CD8-positive, alpha-beta memory T cell (primary cell): ENCODE measurements at places on chromosomes 7 and 10. TPM values are rescaled to one million over a fixed set of nuclear protein-coding genes. Genes with fewer than 3 reads are reported as not detected.

- DNase-seq = no peak
Observed at GRCh38 chr7:155456738-155457543, 988 bp upstream of the EN2 start.

DNA sequence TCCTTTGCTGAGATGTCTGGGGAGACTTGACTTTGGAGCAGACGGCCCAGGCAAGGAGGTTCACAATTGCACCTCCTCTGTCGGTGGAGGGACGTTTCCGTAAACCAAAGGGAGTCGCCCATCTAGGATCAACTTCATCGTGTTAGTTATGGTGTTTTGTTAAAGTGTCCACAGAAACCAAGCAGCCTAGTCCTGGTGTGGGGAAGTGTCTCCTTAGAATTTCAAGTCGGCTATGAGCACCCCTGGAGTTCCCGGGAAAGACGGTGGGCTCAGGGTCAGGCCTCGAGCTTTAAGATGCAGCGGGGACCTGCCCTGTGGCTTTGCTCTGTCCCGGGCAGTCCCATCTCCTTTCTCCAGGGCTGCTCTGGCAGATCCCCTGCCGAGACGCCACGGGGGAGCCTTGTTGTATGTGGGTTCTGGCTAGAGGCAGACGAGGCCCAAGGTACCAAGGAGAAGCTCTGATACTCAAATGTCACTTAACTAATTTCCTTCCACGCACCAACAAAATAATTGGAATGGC lies 319.2 kb downstream of the ADARB2 start:
- no peak for DNase-seq

DNA sequence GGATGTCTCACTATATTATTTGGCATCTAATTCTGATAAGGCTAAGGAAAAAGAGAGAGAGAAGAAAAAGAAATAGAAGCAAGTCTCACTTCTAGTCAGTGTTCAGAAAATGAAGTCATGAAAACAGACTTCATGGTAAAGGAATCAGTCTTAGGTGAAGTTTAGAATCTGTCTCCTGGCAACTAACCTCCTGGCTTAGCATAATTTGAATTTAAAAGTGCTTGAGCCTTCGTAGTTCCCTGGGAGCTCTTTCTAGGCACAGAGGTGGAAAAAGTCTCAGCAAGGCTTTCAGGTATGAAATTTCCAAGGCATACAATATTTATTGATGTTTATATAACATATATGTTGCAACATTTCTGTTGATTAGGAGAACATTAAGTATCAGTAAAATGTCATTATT lies 10.4 kb downstream of the CHRM2 start:
- no peak for DNase-seq

GRCh38 chr7:22896917-22897316 lies 74.3 kb upstream of the TOMM7 start:
- no peak for DNase-seq

DNA sequence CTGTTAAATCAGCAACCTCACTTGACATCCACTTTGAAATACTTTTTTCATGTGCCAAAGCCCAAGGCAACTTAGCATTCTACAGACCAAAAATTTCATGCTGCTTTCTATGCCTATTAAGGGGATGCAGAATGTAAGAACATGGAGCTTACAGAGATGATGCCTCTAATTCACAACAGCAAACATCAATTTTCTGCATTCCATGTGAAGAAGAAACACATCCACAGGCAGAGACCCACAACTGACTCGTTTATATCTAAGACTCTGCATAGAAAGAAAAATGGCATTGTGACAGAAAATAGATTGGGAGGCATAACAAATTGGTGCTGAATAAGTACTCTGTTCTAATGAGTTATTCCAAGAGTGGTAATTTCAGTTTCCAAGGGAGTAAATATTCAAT lies 107.6 kb downstream of the SGMS1 start:
- DNase-seq = no peak

DNA sequence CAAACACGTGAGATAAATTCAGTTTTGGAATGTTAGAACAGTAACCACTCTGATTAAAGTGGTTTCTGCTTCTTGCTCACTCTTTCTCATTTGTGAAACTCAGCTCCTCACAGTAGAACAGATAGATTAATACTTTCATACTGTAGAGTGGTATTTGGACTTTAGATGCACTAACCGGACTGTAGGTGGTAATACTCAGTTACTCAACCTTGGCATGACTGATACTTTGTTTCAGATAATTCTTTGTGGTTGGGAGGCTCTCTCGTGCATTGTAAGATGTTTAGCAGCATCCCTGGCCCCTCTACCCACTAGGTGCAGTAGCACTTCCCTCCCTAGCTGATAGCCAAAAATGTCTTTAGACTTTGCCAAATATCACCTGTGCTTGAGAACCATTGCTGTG lies 37.6 kb downstream of the MCU start:
- no peak for DNase-seq

DNA sequence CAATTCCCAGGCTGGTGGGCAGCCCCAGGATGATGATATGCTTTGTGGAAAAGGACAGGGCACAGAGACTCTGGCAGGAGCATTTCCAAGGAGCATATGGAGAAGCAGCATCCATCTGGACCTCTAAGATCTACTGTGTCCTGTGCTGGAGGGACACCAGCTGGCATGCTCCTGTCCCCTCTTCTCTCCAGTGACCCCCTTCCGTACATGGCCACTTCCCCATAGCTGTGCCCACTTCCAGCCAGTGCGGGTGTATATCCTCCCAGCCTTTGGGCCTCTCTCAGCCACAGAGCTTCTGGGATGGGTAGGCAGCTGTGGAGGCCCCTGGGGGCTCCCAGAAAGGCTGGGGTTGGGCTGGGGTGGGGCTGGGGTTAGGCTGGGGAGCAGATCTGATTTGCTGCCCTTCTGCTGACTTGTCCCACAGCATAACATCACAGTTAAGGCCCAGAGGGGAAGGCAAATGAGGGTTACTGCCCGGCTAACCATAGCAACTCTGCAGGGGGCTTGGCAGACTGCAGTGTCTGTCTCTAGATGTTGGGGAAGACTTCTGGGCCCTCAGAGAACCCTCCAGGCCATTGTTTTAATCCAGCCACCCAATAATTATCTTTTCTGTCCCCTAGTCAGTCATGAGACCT lies 6.3 kb downstream of the NPFFR1 start:
- DNase-seq = no peak

DNA sequence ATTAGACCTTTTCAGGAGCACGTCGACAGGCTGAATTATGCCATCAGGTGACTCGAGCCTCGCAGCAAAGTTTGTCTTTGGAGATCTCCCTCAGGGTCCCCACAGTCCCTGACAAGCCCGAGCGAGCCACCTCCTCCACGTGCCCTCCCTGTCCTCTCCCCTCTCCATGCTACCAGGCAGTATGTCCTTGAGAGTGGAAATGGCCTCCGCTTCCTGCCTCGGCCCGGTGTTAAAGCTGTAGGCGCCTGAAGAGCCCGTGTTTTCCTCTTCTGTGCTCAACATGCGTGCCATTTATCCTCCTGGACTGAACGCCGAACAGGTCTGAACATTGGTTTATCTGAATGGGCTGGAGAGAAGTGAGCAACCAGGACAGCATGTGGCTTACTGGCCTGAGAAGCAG lies 82.6 kb downstream of the GPR26 start:
- no peak for DNase-seq

- no peak for DNase-seq
Observed at GRCh38 chr10:112434988-112435619, 11.6 kb downstream of the ZDHHC6 start.

GRCh38 chr7:32357535-32358277 lies 132.5 kb downstream of the LSM5 start:
- no peak for DNase-seq

DNA sequence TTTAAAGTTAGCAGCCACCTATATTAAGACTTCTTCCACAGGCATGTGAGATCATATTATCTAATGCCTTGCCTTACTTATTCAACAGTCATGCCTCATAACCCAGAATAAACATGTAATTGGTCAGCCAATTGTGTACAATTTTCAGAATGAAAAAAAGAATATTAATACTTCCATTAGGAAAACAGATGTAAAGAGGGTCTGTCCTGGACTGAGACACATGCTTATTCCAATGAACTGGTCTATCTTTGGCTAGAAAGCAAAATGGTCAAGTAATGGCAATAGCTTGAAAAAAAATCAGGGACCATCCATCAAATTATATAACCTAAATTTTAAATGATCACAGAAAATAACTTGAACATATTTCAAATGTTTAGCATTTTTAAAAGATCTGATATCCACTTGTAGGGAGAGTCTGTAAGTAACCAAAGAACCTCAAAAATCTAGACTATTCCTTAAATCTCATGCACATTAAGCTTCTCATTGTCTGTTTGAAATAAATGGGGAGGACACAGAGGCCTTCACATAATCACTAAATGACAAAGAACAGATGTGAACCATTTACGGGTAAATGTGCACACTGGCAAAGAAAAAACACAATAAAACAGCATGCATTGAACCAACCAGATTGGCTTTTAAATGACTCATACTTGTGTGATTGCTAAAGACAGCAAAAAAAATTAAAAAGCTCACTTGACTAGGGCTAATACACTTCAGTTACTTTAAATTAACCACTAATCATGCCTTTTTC lies 568.8 kb upstream of the PCDH15 start:
- DNase-seq = no peak

DNA sequence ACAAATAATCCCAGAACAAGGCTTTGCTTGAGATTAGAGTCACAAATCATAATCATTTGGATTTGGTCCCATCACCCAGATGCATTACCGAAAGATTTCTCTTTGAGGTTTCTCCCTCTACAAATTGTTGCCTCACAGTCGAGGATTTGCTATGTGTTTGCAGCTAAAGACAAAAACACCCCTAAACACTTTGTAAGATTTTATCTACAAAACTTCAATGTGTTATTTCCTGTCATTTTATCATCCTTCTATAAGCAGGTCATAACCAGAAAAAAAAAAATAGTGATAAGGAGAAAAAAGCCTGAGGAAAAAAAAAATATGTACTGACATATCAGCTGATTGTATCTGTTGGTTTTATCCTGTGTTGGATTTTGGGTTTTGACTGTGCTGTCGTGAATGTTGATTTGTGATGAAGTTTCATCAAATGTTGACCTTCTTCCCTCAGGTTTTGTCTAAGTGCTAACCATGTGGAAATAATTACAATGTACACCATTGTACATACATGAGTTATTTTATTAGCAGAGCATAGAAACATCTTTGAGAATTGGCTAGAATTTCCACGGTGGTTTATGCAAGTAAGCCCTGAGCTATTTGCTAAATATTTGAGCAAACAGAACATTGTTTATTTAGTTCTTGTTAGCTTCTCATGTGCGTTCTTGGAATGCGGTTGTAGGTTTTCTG lies 274.4 kb downstream of the NEBL start:
- DNase-seq = no peak

GRCh38 chr10:36092116-36092515 lies 450.0 kb upstream of the FZD8 start:
- DNase-seq = no peak

GRCh38 chr10:565676-566075 lies 123.8 kb downstream of the DIP2C start:
- no peak for DNase-seq

- no peak for DNase-seq
Observed at GRCh38 chr7:155951554-155952158, 139.4 kb upstream of the SHH start.

DNA sequence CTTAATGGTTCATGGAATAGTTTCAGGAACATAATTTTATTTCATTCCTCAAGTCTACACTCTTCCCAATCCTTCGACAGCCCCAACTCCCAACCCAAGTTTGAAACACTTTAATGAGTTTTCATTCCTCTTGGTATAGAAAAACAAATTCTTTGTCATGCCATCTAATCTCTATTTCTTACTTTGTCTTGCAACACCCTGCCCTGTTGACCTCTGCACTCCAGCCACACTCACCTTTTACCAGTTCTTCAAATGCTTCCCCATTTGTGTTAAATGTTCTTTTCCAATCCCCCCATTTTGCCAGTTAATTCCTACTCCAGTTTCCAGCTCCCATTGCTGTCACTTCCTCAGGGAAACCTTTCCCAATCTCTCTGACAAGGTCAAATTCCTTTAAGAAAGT lies 21.9 kb downstream of the ASAH2 start:
- DNase-seq = no peak

DNA sequence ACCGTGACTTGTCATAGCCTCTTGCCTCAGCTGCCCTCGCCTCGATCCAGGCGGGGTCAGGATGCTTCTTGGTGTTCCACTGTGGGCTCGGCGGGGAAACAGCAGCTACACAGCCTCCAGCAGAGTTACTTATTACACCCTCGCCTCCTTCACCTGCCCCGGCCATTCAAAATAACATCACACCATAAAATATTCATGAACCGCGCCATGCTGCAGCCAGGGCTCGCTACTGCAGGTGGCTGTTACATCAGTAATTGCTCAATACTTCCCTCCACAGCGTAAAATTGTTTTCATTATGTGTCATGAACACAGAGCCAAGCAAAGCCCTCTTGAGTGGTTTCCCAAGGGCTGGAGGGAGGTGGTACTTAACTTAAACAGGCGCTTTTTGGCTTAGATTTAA lies 241.5 kb upstream of the SP8 start:
- no peak for DNase-seq

DNA sequence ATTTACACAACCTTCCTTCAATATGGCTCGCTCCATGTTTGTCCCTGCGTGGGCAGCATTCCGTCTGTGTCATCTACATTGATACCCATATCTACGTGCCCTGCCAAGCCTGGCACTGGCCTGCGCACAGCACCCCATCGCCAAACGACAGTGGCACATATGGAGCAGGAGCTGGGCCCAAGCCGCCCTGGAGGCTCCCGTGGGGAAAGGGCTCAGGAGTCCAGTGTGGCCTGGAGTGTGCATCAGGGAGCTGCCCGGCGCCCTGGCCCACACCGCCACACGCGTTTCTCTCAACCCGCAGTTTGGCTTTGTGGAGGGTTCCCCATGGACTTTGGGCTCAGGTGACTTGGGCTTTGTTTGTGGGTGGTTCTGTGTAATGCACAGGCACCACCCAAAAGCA lies 273.2 kb downstream of the PTPRN2 start:
- no peak for DNase-seq

GRCh38 chr7:22860784-22861482 lies 38.3 kb upstream of the TOMM7 start:
- peak; percentile 6 for DNase-seq

Gene XRCC2
- total RNA-seq = 15.8 TPM

Gene KLF14
- not detected for total RNA-seq

Gene ZPBP
- 0.22 TPM for total RNA-seq

Gene ANKRD2
- total RNA-seq = not detected

Gene CPXM2
- total RNA-seq = not detected

Gene HOXA3
- not detected for total RNA-seq

Gene SEMA3A
- total RNA-seq = not detected

Gene FAM237B
- not detected for total RNA-seq

Gene ZNF425
- total RNA-seq = 1.8 TPM

Gene AKR1B15
- not detected for total RNA-seq
